Brain pericyte (primary cell): ENCODE measurements at places on chromosomes 1 and 21.

GRCh38 chr1:221695301-221695700 is 46.6 kb downstream of the DUSP10 start:
- no peak for DNase-seq

DNA sequence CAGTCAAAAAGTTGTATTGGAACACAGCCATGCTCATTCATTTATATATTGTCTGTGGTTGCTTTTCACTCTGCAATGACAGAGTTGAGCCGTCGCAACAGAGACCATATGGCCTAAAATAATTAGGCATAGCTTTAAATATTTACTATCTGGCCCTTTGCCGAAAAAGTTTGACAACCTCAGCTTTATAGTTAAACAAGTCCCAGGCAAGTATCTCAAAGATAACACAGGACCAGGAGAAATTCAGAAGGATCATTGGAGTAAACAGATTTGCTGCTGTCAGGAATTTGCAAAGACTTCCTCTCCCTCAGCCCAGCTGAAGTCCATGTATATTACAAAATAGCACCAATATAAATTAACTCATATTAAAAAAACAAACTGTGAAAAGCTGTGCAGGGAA is 34.4 kb downstream of the NID1 start:
- DNase-seq, result no peak

GRCh38 chr21:41848533-41848932 is 30.6 kb downstream of the PRDM15 start:
- DNase-seq, result no peak

DNA sequence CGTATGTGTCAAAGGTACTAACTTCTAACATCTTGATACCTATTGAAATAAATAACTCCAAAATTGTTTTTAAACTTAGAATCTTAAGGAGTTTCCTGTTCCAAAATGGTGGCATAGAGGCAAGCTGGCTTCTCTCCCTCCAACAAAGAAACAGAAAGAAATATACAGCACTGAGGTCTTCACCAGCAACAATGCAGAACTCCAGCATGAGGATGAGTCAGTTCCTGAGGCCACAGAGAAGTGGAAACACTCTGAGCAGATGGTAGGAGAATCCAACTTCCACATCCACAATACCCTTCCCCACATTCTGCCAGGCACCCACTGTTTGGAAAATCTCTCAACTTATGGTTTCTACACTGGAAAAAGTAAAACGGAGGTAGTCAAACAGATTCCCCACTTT is 12.2 kb upstream of the PPIH start:
- DNase-seq, result no peak

DNA sequence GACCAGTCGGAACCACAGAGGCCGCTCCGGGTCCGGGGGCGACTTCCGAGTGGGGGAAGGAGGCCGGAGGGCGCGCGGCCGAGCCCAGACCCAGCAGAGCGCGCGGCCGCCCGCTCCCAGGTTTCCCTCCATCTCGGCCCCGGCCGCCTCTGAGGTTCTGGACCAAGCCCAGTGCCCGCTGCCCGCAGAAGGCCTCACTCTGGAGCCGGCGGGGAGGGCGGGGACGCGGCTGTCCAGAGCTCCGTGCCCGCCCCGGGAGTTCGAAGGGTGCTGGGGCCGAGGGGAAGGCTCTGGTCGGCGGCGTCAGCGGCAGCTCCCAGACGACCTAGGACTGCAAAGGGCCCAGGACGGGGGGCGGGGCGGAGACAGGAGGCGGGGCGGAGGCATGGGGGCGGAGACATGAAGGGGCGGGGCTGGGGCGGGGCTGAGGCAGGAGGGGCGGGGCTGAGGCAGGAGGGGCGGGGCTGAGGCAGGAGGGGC is 48.0 kb upstream of the SLC19A1 start:
- DNase-seq, result no peak

GRCh38 chr1:37949524-37950152 is 2.8 kb upstream of the INPP5B start:
- DNase-seq, result no peak

DNA sequence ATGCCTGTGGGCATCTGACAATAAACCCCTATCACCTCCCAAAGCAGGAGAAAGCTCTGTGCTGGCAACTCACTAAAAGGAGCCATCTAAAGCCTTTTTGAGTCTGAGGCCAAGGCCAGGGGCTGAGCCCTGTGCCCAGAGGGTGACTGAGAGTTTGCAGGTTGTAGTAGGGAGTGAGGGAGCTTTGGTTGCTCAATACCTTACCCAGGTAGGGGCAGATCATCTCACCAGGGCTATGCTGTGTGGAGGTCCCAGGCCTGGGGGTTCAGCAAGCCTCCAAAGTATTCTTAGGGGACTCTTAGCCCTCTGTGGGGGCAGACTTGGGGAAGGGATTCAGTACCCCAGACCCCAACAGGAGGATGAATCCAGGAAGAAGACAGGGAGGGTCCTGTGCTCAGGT is 21.2 kb downstream of the S100A7 start:
- DNase-seq, result no peak

DNA sequence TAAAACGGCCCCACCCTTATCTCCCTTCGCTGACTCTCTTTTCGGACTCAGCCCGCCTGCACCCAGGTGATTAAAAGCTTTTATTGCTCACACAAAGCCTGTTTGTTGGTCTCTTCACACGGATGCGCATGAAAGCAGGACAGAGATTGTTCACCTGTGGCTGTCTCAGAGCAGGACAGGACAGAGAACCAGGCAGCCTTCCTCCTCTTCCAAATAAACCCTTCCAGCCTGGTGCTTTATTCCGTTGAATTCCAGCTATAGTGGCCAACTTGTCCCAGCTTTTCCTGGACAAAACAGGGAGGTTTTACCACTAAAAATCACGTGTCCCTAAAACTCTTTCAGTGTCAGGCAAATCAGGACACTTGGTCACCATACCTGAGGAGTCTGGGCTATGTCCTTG is 9.5 kb upstream of the DMRTB1 start:
- DNase-seq, result no peak

GRCh38 chr1:30323841-30324240 is 399.5 kb downstream of the MATN1 start:
- no peak for DNase-seq

GRCh38 chr1:175563236-175563895 is 180.0 kb downstream of the TNR start:
- DNase-seq, result no peak

DNA sequence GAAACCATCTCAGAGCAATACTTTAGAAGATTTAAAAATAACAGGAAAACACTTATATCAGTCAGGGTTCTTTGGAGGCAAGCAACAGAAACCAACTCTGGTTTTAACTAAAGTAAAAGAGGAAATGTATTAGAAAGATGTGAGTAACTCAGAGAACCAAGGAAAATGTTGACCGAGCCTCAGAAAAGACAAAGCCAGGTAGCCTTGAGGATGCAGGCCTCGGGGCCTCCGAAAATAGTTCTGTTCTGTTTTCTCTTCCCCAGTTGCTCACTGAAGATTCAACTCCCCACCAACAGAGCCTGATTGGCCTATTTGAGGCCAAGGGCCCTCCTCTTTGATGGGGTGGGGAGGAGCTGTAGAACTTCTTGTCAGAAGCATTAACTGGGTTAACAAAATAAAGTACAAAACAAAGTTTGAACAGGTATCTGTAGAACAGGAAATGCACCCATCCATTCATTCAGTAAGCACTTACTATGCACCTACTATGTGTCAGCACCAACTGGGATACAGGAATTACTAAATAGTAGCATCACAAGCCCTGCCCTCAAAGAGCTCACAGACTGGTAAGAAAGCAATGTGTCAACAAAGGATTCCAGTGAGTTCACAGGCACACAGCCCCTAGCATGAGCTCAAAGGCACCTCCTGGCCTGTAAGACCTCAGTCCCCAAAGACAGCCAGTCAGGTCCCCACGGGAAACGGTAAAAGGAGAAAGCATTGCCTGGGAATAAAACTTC is 12.6 kb downstream of the SLAMF8 start:
- no peak for DNase-seq

- DNase-seq, result no peak
These were observed 104.9 kb upstream of the PLD5 start for GRCh38 chr1:242629396-242629795.

- no peak for DNase-seq
These were observed 195.4 kb upstream of the RUNX1 start for GRCh38 chr21:35244514-35244913.

DNA sequence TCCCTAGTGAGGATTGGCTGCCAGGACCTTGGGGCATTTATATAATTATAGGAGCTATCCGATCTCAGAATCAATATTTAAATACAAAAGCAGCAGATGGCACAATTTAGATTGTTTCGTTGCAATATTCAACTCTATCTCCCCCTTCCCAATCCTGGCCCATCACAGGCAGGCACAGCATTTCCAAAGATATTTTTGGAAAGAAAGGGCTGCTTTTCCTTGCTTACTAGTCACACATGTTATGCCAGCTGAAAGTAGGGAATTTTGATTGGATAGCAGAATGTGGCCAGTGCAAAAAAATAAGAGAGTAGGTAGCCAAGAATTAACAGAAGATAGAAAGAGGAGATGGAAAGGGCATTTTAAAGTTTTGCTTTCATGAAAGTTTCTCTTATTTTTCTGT is 37.9 kb downstream of the IL12RB2 start:
- no peak for DNase-seq

GRCh38 chr1:199087144-199087543 is 448.3 kb downstream of the PTPRC start:
- DNase-seq, result no peak

GRCh38 chr21:45642122-45642813 is 1.3 kb upstream of the PCBP3 start:
- no peak for DNase-seq

- DNase-seq, result no peak
These were observed 11.4 kb downstream of the PPFIA4 start for GRCh38 chr1:203037509-203038190.

- DNase-seq, result no peak
These were observed 3.8 kb downstream of the TNN start for GRCh38 chr1:175071276-175071943.

DNA sequence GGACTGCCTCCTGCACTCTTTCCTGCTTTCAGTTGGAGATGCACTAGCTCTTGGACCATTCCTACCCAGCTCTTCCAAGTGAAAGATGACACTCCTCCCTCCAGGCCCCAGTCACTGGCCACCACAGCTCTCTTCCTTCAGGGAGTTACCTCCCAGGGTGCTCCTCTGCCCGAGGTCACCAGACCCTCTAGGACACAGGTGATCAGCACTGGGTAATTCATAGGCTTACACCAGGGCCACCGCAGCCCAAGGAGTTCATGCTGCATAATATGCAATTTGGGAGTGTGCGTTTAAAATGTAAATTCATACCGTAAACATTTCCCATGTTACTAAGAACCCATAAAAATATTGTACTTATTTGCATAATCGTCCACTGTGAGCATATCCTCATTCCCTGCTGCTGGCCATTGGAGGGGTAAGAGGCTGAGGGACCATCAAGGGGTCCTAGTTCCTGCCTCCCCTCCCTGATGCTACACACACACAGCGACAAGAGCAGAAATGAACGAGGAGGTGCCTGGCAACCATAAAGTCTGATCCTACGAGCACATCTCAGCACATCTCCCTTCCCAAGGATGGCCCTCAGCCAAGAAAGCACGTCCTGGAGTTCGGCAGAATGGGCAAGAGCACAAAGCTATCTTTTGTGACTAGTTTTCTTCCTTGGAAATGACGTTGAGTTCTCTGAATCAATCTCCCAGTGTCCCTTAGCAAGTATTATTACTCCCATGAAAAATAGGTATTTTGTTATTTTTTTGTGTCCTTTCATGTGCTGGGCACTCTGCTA is 222.9 kb upstream of the RAB4A start:
- DNase-seq, result no peak

DNA sequence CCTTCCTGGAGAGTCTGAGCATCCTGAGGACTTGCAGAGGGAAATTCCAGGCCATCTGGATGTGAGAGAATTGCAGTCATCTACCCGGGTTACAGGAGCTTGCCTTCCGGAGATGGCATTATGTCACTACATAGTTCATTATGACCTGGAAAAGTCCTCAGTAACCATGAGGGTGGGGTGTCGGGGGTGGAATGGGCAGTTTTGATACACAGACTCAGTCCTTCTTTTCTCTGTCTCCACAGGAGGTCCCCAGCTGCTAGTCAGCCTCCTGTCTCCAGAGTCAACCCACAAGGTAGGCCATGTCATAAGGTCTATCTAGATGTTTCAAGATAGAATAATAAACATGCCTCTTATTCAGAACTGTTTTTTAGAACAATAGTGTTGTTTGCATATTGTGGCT is 268.2 kb upstream of the SGIP1 start:
- DNase-seq, result no peak

GRCh38 chr1:11448373-11449099 is 30.4 kb upstream of the DISP3 start:
- no peak for DNase-seq

DNA sequence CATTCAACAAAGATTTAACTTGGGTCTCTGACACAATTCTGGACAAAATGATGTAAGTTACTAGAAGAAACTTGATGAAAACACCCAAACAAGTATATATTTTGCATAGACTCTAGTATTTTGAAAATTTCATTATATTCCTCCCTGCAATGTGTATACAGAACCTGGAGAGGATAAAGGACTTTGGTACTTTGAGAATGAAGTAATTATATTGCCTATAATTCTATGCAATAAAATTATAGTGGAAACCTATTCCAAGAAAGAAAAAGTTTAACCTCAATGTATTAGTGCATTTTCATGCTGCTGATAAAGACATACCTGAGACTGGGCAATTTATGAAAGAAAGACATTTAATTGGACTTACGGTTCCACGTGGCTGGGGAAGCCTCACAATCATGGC is 1146.1 kb downstream of the KCNT2 start:
- no peak for DNase-seq

GRCh38 chr1:113439277-113439670 is 49.0 kb downstream of the MAGI3 start:
- no peak for DNase-seq

DNA sequence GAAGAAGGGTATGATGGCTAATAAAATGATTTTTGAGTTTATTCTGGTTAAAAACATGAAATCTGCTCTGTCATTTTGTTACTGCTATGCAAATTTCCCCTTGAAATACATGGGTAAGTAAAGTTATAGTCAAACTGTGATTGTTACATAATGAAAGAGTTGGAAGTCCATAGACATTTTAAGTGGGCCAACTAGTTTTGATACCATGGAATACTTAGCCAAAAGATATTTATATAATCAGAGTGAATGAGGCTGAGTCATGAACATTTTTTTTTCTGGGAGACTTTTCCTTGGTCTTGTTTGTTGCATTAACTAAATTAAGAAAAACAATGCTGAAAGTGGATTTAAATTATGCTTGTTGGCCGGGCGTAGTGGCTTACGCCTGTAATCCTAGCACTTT is 58.2 kb upstream of the MPC2 start:
- no peak for DNase-seq

DNA sequence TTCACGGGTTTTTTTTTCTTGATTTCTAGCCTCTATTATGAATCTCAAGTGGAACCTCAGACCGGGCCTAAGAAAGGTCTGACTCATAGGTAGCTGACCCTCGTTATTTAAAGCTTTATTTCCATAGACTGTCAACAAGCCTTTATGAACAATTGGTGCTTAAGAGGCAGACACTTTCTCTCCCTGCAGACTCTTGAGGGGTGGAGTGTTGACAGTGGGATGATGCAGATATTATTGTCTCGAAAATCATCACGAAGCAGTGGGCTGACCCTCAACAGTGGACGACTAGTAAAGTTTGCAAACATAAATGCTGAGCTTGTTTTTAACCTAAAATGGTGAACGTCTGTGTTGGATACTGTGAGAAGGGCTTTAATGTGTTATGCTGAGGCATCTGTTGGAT is 1.8 kb downstream of the SFT2D2 start:
- DNase-seq, result no peak

- no peak for DNase-seq
These were observed 18.8 kb downstream of the RNF220 start for GRCh38 chr1:44423591-44424537.

GRCh38 chr1:151868486-151868885 is 15.0 kb upstream of the THEM5 start:
- no peak for DNase-seq
